ENCODE measurements at places on chromosomes 11 and 22. TPM values are rescaled to one million over a fixed set of nuclear protein-coding genes. Genes with fewer than 3 reads are reported as not detected.

DNA sequence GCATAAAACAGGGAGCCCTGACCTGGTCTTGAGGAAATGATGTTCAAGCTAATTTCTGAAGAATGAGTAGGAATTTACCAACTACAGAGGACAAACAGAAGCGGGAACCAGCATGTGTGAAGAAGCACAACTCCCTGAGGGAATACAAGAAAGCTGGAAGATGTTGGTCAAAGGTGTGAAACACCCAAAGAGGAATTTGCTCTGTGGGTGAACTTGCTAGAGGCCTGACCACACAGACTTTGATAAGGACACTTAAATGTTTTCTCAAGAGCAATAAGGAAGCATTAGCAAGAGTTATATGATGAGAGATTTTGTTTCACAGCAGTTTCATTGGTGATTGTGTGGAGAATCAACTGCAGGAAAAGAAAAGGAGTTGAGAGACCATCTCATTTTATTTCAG, 17.6 kb downstream of the SLC5A12 start:
- no peaks in the 10 kb centered on the region for H3K36me3 ChIP-seq
- no peak overlapping the region for H3K27ac ChIP-seq
- no peak for DNase-seq
- no peak overlapping the region for H3K4me3 ChIP-seq
- H3K4me1 ChIP-seq = no peaks in the 10 kb centered on the region

Gene OR52A1
- not detected for total RNA-seq

DNA sequence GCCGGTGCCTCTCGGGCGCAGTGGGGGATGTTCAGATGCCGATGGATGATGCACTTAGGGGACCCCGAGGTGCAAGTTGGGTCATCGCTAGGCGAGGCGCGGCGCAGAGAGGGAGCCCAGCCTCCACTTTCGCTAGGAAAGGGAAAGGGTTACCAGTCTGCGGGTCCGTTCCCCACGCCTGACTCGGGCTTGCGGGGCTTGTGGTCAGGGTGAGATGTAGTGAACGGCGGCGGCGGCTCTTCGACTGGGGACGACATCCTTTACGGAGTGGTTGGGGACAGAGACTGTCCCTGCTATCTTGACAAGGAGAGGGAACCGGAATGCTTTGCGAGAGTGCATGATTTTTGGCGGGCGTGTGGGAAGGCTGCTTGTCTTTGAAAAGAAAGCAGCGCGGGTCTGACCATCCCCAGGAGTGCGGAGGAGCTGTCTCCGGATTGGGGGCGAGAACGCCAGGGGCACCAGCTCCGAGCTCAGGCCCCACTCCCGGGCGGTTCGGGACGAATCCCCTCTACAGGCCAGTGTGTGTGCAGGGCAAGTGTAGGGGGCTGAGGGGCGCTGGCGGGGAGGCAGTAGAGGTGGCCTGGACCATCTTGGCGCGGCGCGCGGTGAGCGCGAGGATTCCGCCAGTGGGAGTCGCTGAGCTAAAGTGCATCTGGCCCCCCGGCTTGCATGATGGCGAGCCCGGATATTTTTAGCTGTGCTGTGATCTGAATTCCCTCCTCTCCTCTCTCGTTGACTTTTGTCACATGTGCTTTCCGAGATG, 1.1 kb downstream of the FAT3 start:
- H3K4me3 ChIP-seq = no peak overlapping the region
- peaks cover 57% of the 10 kb centered on the region for H3K27me3 ChIP-seq
- DNase-seq = no peak
- H3K36me3 ChIP-seq = no peaks in the 10 kb centered on the region

GRCh38 chr11:59758401-59759037, 3.3 kb downstream of the STX3 start:
- no peak overlapping the region for H3K27ac ChIP-seq
- peaks cover 30% of the 10 kb centered on the region for H3K36me3 ChIP-seq
- DNase-seq = no peak
- H3K27me3 ChIP-seq = peaks cover 2% of the 10 kb centered on the region
- peaks cover 45% of the 10 kb centered on the region for H3K4me1 ChIP-seq

Gene THOC5
- 48.6 TPM for total RNA-seq

- H3K27ac ChIP-seq = no peak overlapping the region
- H3K4me1 ChIP-seq = no peaks in the 10 kb centered on the region
- H3K4me3 ChIP-seq = no peak overlapping the region
Observed at GRCh38 chr22:27980424-27981148, 61.5 kb upstream of the PITPNB start.

GRCh38 chr22:39296981-39297489, 22.4 kb downstream of the RPL3 start:
- peaks cover 26% of the 10 kb centered on the region for H3K27me3 ChIP-seq
- peaks cover 9% of the 10 kb centered on the region for H3K4me1 ChIP-seq
- H3K36me3 ChIP-seq = no peaks in the 10 kb centered on the region
- no peak for DNase-seq
- no peak overlapping the region for H3K27ac ChIP-seq

- no peaks in the 10 kb centered on the region for H3K27me3 ChIP-seq
- no peak for DNase-seq
- no peak overlapping the region for H3K27ac ChIP-seq
- peaks cover 27% of the 10 kb centered on the region for H3K36me3 ChIP-seq
Observed at GRCh38 chr11:64341429-64341828, 1.4 kb downstream of the CCDC88B start.

Gene HBG2
- total RNA-seq = not detected

Gene LRRC74B
- total RNA-seq = not detected

Gene UBE2L6
- total RNA-seq = 350 TPM

DNA sequence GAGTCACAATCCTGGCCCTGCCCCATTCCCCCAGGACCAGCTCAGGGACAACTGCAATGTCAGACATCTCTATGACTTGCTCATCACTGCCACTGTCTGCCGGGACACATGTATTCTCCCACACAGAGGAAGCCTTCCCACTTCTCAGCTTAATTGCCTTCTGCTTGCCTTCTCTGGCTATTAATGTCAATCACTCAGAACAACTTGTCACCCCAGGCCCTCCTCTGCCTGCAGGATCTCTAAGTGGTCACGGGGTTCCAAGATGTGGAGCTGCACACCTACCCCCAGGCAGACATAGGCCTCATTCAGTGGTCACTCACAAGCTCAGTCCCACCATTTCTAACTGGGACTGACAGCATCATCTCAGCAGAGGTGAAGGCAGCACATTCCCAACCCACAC, 15.1 kb downstream of the PLEKHA7 start:
- peaks cover 1% of the 10 kb centered on the region for H3K27me3 ChIP-seq
- H3K4me3 ChIP-seq = no peak overlapping the region
- no peak overlapping the region for H3K27ac ChIP-seq
- H3K36me3 ChIP-seq = no peaks in the 10 kb centered on the region

DNA sequence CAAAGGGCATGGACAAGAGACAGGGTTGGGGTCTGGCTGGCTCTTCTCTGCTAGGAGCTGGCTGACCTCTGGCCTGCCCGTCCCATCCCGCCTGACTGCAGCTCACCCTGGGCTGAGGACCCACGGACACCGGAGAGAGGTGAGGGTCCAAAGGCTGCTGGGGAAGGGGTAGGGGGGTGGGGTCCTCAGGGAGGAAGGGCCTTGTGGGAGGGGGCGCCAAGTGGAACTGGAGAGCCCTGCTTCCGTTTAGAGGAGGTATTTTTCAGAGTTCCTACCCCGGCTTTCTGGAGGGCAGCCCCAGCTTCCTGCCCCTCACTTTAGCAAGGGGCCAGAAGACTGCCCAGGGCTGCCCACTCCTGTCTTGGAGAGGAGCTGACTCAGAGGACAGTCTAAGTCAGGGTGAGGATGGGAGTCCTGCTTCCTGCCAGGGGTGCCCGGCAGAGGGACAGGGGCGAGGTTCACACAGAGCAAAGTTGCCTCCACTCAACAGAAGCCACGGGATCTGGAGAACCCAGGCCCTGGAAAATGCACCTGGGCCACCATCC, 7.1 kb downstream of the LARGE2 start:
- DNase-seq = no peak
- peak overlapping the region; percentile 90 for H3K27ac ChIP-seq
- H3K4me3 ChIP-seq = peak overlapping the region; percentile 29
- H3K4me1 ChIP-seq = peaks cover 29% of the 10 kb centered on the region
- peaks cover 4% of the 10 kb centered on the region for H3K27me3 ChIP-seq

GRCh38 chr22:49365910-49366309, 461.8 kb downstream of the BRD1 start:
- H3K4me1 ChIP-seq = no peaks in the 10 kb centered on the region
- no peaks in the 10 kb centered on the region for H3K36me3 ChIP-seq
- DNase-seq = no peak
- H3K27ac ChIP-seq = no peak overlapping the region

Gene KCNA4
- total RNA-seq = not detected

GRCh38 chr22:44047891-44048301, 23.8 kb downstream of the PARVB start:
- H3K4me3 ChIP-seq = peak overlapping the region; percentile 45
- H3K36me3 ChIP-seq = no peaks in the 10 kb centered on the region

DNA sequence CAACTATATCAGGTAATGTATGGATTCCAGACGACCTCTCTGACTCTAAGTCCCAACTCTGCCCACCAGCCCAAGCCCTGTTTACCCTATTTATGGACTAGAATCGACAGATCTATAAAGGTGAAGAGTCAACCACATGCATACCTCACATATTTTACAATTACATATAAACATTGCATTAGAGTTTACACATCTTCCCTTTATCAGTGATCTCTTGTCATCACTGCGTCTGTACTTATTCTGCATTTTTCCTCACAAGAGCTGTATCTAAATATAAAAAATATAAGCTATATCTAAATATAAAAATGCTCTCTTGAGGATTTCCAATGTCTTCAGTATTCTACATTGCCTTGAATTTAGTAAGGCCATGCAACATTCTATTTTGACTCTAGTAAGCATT, 8.5 kb downstream of the FIBIN start:
- H3K27ac ChIP-seq = no peak overlapping the region
- no peak overlapping the region for H3K4me3 ChIP-seq
- DNase-seq = no peak

DNA sequence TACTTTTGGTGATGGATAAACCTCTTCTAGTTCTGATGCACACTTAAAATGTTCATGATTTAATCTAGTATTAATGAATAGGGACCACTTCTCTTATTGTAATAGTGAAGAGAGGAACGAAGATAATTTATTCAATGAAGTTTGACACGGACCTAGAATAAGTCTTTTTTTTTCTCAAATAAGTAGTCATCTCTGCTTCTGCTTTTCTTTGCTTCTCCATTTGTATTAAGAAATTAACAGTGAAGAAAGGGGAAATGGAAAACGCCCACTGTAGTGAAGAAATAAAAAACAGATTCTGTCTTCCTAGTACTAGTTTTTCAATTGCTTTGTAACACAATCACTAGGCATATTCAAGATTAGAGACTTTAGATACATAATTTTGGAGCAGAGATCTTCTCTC, 73.0 kb downstream of the CD44 start:
- H3K36me3 ChIP-seq = peaks cover 97% of the 10 kb centered on the region
- no peak overlapping the region for H3K27ac ChIP-seq
- H3K4me1 ChIP-seq = peaks cover 42% of the 10 kb centered on the region
- no peaks in the 10 kb centered on the region for H3K27me3 ChIP-seq
- no peak overlapping the region for H3K4me3 ChIP-seq
- DNase-seq = no peak

DNA sequence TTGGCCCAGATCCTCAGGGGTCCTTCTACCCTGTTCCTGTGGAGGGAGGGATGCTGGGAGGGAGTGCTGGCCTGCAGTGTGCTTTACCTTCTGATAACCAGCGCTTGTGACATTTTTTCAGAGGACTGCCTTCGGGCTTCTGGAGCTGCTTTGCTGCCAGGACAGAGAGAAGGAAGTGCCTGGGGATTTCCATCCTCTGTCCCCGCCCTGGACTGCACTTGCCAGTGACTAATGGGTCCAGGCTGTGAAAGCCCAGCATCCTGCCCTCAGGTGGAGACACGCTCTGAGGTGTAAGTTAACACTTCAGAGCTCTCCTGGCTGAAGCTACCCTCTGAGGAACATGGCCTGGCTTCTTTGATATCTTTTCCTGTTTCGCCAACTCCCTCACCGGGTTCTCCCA, 158.7 kb upstream of the SYT13 start:
- H3K4me3 ChIP-seq = no peak overlapping the region
- H3K36me3 ChIP-seq = no peaks in the 10 kb centered on the region
- H3K27me3 ChIP-seq = peaks cover 5% of the 10 kb centered on the region
- no peak for DNase-seq
- no peak overlapping the region for H3K27ac ChIP-seq

- peaks cover 6% of the 10 kb centered on the region for H3K36me3 ChIP-seq
- peaks cover 25% of the 10 kb centered on the region for H3K4me1 ChIP-seq
- peaks cover 71% of the 10 kb centered on the region for H3K27me3 ChIP-seq
- DNase-seq = no peak
- peak overlapping the region; percentile 31 for H3K27ac ChIP-seq
Observed at GRCh38 chr22:25420925-25421904, 143.3 kb upstream of the GRK3 start.

Gene FXYD6
- not detected for total RNA-seq

DNA sequence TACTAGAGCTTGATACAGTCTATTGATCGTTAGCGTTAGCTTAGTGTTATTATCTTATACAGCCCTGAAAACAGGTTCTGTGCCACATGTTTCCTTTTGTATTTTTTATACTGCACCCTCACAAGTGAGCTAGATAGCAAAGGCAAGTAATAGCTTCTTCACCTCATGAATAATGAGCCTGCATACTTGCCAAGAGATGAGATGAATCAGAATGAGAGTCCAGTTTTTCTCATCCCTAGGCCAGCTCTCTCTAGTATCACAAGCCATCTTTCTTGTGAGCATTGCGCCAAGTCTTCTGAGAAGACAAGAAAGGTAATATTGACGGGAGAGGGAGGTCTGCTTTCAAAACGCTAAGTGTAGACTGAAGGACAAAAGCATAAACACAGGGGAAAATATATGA, 8.7 kb upstream of the CARD18 start:
- no peak for DNase-seq
- H3K4me1 ChIP-seq = no peaks in the 10 kb centered on the region
- H3K36me3 ChIP-seq = no peaks in the 10 kb centered on the region
- H3K27ac ChIP-seq = no peak overlapping the region
- no peaks in the 10 kb centered on the region for H3K27me3 ChIP-seq
- no peak overlapping the region for H3K4me3 ChIP-seq

GRCh38 chr22:23119494-23120414, 22.0 kb downstream of the RSPH14 start:
- H3K4me1 ChIP-seq = peaks cover 18% of the 10 kb centered on the region
- no peaks in the 10 kb centered on the region for H3K27me3 ChIP-seq
- H3K27ac ChIP-seq = peak overlapping the region; percentile 84
- H3K36me3 ChIP-seq = peaks cover 6% of the 10 kb centered on the region
- DNase-seq = peak; percentile 52
- no peak overlapping the region for H3K4me3 ChIP-seq

DNA sequence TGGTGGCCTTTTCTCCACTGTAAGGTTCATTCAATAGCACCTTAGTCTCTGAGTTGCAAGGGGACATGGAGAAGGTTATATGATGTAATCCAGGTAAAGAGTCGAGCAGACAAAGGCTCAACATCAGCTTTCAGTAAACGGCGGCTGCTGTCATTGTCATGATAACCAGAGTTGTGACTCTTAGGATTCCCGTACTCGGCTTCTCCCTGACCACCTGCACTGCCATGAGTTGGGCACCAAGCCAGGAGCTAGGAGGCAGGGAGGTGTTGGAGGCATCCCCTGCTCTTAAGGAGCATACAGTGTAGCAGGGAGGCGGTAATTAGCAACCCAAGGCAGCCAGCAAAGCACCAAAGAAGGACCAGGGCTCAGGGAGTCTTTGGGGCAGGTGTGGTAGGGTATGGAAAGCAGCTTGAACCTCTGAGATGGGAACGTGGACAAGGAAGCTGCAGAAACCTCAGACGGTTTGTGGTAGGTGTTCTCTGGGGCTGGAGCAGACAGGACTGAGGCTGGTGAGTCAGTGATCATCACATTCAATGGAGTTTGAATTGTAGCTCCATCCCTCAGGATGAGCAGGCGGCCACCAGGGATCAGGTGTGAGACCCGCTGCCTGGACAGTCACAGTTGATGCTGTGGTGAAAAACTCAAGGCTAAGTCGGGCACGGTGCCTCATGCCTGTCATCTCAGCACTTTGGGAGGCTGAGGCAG, 31.7 kb downstream of the LIF start:
- H3K27me3 ChIP-seq = no peaks in the 10 kb centered on the region
- peak overlapping the region; percentile 60 for H3K27ac ChIP-seq
- peaks cover 71% of the 10 kb centered on the region for H3K4me1 ChIP-seq
